ENCODE measurements at places on chromosomes 13 and 19. TPM values are rescaled to one million over a fixed set of nuclear protein-coding genes. Genes with fewer than 3 reads are reported as not detected.

DNA sequence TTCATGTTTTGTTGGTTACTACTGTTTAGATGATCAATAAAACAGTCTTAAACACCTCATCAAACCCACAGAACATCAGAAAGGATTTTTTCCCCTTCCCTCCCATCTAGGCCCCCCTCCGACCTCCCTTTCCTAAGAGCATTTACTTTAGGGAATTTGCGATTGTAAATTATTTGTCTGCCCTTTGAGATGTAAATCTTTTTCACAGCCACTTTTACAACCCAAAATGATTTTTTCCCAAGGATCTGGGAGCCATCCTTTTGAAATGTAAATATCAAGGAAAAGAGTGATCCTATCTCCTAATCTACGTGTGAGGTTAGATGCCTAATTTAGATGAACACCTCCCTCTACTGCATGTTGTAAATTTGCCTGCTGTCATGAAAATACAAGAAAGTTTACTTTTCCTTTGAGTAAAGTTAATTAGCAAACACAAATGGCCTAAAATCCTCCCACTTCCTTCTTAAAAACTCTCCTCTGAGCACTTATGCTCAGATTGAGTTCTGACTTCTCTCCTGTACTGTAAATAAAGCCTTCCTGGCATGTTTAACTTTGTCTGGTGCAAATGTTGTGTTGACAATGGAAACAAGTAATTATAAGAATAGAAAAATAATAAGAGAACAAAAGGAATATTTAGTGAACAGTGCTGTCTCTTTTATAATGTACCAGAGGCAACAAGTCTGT lies 1646.9 kb upstream of the SPRY2 start:
- no peak for DNase-seq

DNA sequence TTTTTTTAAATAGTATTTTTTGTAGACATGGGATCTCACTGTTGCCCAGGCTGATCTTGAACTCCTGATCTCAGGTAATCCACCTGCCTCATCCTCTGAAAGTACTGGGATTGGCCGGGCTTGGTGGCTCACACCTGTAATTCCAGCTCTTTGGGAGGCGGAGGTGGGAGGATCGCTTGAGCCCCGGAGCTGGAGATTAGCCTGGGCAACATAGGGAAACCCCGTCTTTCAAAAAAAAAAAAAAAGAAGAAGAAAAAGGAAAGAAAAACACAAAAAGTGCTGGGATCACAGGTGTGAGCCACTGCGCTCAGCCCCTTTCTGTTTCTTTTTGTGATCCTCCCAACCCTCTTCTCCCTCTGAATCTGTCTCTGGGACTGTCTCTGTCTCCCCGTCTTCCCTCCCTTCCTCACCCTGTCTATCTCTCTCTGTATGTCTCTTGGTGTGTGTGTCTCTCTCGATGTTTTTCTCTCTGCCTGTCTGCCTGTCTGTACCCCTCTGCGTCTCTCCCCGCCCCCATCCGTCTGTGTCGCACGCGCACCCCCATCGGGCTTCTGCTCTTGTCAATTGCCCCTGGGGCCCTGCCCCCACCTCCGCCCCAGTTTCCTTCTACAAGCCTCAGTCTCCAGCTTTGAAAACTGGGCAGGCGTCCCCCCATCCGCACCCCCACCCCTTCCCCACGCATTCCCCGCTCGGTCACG lies 540 bp upstream of the ZFP36 start:
- DNase-seq = no peak

DNA sequence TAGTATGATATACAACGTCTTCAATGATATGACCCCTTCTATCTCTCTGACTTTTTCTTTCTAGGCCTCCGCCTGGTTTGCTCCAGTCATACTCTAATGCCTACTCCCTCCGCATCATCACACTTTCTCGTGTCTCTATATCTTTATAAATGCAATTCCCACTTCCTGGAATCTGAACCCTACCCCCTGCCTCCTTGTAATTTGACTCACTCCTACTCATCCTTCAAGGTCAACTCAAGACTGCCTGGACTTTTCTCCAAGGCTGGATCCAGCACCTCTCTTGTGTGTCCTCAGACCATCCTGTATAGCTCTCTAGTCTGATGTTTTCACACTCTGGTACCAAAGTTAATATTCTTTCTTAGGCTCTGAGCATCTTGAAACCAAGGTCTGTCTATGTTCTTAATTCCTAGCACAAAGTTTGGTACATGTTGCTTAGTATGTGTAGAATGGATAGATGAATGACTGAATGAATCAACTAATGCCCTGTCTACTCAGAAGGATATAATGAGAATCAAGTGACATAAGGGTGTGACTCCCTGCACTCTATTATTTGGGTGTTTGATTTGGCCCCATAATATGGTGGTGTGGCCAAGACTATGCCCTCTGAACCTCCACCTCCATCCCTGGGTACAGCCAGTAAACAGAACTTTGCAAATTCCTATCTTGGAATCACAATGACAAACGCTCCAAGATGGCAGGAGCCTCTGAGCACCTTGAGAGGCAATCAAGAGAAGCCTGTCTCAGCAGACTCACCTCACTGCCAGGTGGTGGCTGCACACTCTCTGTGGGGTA lies 74.3 kb upstream of the SERP2 start:
- no peak for DNase-seq

GRCh38 chr19:55679343-55680257 lies 4.6 kb downstream of the EPN1 start:
- DNase-seq = no peak

GRCh38 chr13:34671137-34671536 lies 270.9 kb upstream of the NBEA start:
- no peak for DNase-seq

DNA sequence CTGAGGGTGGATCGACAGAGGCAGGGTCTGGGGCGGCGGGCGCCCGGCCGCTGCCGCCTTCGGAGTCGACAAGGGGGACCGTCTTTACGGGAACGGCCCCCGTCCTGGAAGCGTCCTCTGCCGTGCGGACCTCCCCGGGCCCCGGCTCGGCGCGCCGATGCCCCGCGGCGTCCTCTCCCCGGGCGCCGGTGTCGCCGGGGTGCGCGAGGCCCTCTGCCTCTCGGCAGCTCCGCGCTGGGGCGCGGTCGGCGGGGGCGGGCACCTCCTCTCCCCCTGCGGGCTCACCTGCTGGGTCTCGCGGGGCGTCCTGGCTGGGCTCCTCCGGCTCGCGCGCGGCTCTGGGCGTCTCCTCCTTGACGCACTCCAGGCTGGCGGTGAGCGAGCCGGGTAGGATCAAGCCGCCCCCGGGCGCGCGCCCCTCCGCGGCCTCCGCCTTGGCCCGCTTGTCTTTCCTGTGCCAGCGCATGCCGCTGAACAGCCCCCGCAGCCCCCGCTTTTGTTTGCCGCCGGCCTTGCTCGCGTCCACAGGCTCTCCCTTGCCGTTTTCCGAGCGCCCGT lies 1.5 kb downstream of the AMER2 start:
- DNase-seq = no peak

GRCh38 chr19:49669516-49669915 lies 3.8 kb downstream of the BCL2L12 start:
- DNase-seq = no peak

- DNase-seq = no peak
Observed at GRCh38 chr13:43698758-43699157, 88.0 kb downstream of the ENOX1 start.

DNA sequence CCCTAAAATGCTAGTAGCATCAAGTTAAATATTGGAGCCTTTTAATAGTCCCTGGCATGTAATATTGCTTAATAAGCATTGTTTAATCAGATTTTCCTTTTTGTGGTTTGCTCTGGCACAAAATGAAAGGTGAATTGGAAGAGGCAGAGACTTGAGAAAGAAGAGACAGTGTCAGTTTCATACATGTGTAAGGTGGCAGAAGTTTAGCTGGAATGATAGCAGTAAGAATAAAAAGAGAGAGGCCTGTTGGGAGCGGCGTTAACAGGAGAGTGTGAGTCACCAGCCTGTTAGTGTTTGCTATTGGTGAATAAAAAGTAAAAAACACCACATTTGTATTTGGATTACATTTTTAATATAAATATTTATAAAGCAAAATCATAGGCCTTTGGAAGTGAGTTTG lies 145.3 kb downstream of the PDS5B start:
- DNase-seq = no peak

GRCh38 chr19:53881482-53882390 lies at the start of gene PRKCG:
TSS of gene PRKCG (plus strand) at chr19:53882197. CDS start at chr19:53882495, 298 bp downstream.
- DNase-seq = no peak

DNA sequence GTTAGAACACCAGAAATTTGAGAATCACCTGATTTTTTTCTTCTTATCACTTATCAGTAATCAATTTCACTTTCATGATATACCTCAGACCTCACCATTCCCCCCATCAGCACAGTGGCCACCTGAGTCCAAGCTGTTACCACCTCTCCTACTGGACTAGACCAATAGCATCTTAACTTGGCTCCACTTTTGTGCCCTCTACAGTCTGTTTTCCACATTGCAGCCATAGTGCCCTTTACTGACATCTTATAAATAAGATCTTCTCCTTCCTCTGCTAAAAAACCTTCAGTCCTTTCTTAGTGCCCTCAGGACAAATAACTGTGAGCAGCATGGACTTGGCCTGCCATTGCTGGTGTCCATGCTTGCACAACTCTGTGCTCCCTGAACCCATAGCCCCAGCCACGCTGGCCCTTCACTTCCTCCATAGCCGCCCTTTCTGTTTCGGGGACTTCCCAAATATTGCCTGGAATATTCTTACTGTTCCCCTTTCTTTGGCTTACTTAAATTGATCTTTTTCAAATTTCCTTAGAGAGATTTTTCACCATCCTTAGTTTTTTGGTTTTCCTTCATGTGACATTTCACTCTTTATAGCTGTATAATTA lies 380.8 kb downstream of the LMO7 start:
- no peak for DNase-seq

DNA sequence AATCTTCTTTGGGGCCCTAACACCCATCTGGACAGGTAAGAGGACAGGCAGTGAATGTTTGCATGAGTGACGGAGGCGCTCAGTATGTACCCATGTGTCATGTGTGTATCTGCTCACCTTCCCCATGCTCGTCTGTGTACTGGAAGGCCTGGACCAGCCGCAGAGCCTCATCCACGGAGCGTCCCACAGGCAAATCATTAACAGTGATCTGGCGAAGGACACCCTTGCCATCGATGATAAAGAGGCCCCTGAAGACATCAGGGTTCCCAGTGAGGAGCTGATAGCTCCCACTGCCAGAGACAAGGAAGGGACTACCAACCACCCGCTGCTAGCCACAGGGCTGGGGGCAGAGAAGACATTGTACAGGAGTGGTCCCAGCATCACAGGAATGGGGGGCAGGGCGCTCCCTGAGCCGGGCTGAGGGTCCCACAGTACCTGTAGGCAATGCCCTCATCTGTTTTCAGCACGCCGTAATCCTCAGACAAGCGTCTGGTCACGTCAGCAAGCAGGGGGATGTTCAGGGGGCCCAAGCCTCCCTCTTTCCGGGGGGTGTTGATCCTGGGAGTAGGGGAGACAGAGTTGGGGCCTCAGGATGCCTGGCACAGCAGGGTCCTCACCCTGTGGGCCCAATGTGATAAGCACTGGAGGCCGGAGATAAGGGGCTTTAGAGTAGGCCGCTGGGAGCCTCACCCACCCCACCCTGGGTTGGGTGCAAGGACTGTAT lies 1.7 kb downstream of the PRDX2 start:
- no peak for DNase-seq

- peak; percentile 92 for DNase-seq
Observed at GRCh38 chr19:12035220-12036172, at the start of gene ZNF433. TSS of gene ZNF433 (minus strand) at chr19:12035679. CDS start at chr19:12035539, 140 bp downstream.

- no peak for DNase-seq
Observed at GRCh38 chr19:13244920-13245319, 94.7 kb downstream of the IER2 start.

DNA sequence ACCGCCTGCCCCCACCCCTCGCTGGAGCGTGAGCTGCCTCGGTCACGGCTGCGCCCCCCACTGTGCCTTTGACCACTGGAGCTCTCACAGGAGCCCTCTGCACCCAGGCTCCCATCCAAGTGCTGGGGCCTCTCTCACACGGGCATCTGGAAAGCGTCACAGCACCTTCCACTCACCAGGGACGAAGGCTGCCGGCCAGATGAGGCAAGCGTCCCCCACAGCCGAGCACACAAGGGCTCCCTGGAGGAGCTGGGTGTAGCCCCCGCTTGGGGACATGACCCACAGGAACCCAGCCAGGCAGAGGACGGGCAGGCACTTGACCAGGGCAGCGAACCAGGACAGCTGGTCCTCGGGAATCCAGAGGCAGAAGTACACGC lies 560 bp downstream of the TMEM86B start:
- no peak for DNase-seq

DNA sequence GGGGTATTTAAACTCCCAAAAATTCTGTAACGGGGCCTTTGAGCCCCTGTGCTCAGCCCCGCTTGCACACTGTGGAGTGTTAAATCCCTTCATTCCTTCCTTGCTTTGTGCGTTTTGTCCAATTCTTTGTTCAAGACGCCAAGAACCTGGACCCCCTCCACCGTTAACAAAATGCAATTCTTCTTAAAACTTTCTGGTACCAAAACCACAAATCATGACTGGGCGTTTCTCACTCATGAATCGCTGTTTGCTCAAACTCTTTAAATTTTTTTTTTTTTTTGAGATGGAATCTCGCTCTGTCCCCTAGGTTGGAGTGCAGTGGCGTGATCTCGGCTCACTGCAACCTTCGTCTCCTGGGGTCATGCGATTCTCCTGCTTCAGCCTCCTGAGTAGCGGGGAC lies 881 bp downstream of the ZNF20 start:
- DNase-seq = no peak

DNA sequence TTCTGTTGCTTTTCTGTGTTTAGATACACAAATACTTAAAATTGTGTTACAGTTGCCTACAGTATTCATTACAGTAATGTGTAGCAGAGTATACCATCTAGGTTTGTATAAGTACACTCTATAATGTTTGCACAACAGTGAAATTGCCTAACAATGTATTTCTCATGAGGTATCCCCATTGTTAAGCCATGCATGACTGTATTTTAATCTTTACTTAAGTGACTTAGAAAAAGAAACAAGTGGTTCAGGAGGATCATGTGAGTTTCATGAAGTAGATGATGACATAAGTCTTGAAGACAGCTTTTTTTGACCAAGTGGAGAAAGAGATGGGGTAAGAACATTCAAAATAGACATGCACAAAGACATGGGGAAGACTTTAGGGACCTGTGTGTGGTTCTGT lies 8.4 kb upstream of the KCTD4 start:
- DNase-seq = no peak

DNA sequence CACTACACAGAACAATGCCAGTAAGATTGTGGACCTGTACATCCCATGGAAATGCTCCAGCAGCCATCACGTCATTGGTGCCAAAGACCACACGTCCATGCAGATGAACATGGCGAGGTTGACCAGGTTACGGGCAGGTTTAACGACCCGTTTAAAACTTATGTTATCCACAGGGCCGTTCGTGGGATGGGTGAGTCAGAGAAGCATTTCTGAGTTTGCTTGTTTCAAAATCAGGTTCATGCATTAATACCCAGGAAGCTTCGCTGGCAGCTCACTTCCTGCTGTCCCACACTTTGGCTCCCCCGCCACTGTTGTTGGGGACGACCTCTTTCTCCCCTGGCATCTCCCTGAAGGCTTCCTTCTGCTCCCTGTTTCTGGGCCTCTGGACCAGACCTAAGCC lies 194.1 kb downstream of the USP12 start:
- no peak for DNase-seq

Gene ZNF557
- 7.6 TPM for total RNA-seq

Gene PEX11G
- 3.0 TPM for total RNA-seq

Gene KIR3DL1
- not detected for total RNA-seq

Gene LILRB1
- total RNA-seq = 1.2 TPM

Gene SULT2A1
- not detected for total RNA-seq

Gene RGS9BP
- not detected for total RNA-seq

Gene FCGBP
- total RNA-seq = 34.7 TPM

Gene PSG7
- not detected for total RNA-seq

Gene PTH2
- total RNA-seq = not detected

Gene CYP4F2
- not detected for total RNA-seq

Gene SIX5
- 17.9 TPM for total RNA-seq

Gene CGB3
- total RNA-seq = not detected

Gene CRX
- total RNA-seq = not detected

Gene ACP7
- total RNA-seq = 0.55 TPM

Gene ZNF865
- total RNA-seq = not detected

All from uterus (tissue), 4 donors.